Left cardiac atrium (tissue), 4 donors: ENCODE measurements at places on chromosomes 12 and 14. TPM values are rescaled to one million over a fixed set of nuclear protein-coding genes. Genes with fewer than 3 reads are reported as not detected.

The PZP gene
- total RNA-seq, result 0.68 TPM

The TEX52 gene
- not detected for total RNA-seq

The FKBP3 gene
- total RNA-seq, result 78.9 TPM

DNA sequence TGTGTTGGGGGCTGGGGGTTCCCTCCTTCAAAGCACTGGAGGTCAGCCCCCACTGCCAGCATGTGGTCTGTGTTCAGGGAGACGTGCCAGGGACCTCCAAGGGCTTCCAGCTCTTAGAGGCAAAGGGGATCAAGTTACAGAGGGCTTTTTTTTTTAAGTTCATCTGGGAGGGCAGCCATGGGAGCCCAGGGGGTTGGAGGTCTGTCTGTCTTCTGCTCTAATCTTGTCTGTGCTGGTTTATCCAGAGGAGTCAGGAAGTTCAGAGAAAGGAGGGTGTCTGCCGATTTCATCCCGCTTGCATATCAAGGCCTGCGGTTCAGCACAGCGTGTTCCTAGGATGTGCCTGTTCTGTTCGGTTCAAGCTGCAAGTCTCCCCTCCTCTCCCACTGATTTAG lies 72.2 kb downstream of the TMEM132C start:
- DNase-seq, result no peak

- DNase-seq, result no peak
Measured at GRCh38 chr14:75915045-75915444, 66.8 kb downstream of the TGFB3 start.

GRCh38 chr12:15602051-15602672 lies 187.0 kb downstream of the EPS8 start:
- DNase-seq, result no peak

GRCh38 chr12:94762259-94762942 lies 112.0 kb upstream of the TMCC3 start:
- no peak for DNase-seq

- no peak for DNase-seq
Measured at GRCh38 chr14:64614166-64614565, 64.4 kb downstream of the PPP1R36 start.

- DNase-seq, result peak; percentile 90
Measured at GRCh38 chr12:106302401-106303201, at the start of gene TCP11L2. TSS of gene TCP11L2 (plus strand) at chr12:106302733. CDS start at chr12:106311076, 8,343 bp downstream.

DNA sequence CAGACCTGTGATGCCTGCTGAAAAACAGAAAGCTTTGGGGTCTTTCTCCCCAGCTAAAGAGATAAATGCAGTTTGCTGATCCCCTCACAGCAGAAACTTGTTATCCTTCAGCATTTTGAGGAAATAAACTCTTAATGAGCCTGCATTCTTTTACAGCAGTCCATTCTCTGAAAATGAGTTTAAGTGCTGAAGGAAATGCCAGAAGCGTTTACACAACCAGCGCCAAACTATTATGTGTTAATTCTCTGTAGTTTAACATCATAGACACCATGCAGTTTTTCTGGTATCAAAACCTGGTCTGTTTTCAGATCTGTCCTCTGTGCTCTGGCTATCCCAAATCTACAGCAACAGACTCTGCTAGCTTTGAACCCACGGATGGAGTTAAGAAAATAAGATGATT lies 291.3 kb downstream of the NPAS3 start:
- no peak for DNase-seq

DNA sequence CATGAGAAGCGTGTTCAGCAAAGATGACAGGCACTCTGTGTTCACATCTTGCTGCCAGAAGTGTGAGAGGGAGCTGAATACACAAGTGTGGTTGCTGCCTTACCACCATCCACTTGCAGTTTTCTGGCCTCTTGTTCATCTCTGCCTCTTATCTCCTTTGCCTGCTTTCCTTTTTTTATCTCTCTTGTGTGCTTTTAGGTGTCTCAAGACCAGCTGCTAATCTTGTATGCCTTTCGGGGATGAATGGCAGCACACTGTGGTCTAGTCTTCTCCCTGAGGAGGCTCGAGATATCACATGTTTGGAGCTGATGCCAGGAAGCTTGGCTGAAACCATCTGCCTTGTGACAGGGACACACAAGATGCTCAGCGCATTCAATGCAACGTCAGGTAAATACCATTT lies 17.2 kb downstream of the FAM234B start:
- DNase-seq, result no peak
